ENCODE measurements at places on chromosomes 12 and 14.
A peak's percentile ranks its signal among the peaks of the same experiment; 100 is the strongest.

- no peak for DNase-seq
These were observed 5.0 kb downstream of the NANOGNB start for GRCh38 chr12:7769999-7770398.

DNA sequence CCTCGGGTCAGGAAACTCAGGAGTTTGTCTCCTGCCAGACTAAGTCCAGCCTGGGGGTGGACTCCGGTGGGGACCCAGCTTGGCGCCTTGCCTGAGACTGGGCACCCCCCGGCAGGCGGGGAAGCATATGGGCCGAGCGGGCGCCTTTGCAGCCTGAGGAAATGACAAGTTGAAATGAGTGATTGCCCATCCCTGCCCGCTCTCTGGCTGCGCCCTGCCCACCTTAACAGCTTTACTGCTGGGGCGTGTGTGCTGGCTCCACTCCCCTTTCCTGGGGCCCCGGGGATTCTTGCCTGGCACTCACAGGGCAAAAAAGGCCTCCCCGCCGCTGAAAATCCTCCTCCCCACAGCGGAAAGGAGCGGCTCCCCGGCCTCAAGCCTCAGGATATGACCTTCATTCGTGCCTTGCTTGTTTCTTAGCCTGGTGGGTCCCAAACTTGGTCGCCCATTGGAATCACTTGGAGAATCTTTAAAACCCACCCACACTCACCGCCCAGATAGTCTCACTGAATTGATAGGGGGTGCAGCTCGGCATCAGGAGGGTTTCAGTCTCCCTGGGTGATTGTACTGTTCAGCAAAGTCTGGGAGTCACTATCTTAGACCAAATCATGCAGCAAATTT is 1.5 kb downstream of the RFLNA start:
- no peak for DNase-seq

- DNase-seq, result no peak
These were observed 34.8 kb downstream of the ASCL1 start for GRCh38 chr12:102992297-102992696.

DNA sequence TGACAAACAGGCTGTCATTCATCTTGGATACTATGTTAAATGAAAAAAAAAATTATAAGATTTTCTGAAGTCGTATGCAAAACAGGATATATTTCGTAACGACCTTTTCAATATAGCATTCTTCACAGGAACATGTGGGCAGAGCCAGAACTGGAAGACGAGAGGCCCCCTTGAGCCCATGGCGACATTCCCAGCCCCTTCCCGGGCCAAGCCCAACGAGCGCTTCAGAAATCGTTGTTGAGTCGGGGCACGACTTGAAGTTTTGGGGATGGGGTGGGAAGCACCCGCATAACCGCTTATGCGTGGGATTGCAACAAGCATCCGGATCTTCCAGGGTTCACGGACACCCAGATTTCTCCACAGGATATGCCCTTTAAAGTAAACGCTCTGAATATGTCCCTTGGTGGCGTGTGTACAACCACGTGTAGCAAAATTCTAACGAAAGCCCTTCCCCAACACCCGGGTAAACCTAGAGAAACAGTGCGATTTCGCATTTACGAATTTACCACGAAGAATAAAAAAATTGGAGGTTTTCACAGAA is 736 bp downstream of the C14orf39 start:
- no peak for DNase-seq

DNA sequence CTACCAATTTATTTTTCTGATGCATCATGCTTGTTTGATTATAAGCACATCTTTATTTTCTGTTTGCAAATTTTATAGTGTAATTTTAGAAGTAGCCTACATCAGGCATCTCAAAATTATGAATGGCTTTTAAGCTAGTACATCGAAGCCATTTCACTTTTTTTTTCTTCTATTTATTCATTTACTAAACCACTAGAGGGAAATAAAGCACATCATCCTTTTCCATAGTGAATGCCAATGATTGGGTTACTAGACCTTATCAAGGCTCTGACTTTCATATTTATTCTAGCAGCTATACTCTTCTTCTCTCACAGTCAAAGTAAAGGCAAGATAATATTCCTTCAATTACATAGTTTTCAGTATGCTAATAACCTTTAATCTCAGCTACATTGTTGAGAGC is 736.4 kb upstream of the LRFN5 start:
- no peak for DNase-seq

- no peak for DNase-seq
These were observed 77.3 kb downstream of the HELB start for GRCh38 chr12:66379616-66380015.

DNA sequence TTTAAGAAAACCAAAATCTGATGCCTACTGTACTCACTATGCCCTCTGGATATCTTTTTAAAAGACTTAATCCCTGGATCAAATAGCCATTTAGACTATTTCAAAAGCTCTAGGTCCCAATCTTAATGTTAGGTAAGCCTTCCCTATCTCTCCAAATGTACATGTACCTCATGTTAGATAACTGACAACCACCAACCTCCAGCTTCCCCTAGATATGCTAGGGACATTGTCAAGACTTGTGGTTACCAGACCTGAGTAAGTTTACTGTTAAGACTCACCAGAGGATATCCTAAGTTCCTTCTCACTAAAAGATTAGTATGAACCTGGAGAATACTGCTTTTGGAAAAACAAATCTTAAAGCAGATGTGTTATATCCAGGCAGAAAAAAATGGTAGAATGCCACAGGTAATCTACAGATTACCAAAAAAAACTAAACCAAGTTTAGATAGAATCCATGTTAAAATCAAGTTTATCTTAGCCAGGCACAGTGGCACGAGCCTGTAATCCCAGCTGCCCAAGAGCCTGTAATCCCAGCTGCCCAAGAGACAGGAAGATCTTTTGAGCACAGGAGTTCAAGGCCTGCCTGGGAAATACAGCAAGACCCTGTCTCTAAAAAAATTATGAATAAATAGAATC is 9.7 kb downstream of the NAP1L1 start:
- no peak for DNase-seq

- no peak for DNase-seq
These were observed 266.7 kb upstream of the AMIGO2 start for GRCh38 chr12:47346251-47347019.

DNA sequence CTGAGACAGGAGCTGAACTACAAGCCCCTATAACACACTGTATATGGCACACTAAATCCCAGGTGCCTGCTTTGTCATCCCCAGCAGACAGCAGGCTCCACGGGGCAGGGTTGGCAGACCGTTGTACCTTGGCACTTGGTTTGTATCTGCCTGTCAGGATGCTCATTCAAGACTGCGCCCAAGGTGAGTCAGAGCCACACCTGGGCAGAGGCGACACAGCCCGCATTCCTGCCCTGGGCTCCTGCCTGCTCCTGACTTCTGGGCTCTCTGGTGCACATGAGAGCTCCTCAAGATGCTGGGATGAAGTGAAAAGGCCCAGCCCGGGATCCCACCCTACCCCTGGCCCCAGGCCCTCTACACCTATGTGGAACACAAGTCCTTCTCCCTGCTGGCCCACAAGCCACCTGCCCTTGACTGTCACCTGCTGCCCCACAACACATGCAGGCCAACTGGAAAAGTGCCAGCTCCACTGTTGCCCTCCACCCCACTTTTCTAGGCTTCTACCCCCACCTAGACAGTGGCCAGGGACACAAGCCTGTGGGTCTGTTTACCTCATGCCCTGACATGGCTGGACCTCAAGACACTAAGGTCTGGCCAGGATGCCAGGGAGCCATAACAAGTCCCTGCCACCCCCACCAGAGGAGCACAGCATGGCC is 30.8 kb upstream of the PNMA1 start:
- no peak for DNase-seq

DNA sequence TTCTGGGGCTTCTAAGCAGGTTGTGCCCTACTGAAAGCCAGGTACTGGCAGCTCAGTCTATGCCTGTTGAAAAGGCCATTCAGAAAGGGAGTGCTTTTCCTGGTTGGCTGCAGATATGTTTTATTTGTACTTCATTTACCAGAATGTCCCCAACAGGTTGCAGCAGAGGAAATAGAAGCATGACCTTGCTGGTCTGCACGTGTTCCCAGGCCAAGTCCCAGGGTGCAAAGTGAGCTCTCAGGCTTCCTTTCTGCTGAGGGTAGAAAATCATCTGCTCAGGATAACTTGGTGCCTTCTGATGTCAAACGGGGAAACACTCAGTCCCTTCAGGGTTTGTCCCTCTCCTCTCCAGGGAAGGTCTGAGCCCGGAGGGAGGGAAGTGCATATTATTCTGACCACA is 356.4 kb downstream of the BCL11B start:
- no peak for DNase-seq

- no peak for DNase-seq
These were observed 161.2 kb downstream of the RERGL start for GRCh38 chr12:17928708-17929366.

DNA sequence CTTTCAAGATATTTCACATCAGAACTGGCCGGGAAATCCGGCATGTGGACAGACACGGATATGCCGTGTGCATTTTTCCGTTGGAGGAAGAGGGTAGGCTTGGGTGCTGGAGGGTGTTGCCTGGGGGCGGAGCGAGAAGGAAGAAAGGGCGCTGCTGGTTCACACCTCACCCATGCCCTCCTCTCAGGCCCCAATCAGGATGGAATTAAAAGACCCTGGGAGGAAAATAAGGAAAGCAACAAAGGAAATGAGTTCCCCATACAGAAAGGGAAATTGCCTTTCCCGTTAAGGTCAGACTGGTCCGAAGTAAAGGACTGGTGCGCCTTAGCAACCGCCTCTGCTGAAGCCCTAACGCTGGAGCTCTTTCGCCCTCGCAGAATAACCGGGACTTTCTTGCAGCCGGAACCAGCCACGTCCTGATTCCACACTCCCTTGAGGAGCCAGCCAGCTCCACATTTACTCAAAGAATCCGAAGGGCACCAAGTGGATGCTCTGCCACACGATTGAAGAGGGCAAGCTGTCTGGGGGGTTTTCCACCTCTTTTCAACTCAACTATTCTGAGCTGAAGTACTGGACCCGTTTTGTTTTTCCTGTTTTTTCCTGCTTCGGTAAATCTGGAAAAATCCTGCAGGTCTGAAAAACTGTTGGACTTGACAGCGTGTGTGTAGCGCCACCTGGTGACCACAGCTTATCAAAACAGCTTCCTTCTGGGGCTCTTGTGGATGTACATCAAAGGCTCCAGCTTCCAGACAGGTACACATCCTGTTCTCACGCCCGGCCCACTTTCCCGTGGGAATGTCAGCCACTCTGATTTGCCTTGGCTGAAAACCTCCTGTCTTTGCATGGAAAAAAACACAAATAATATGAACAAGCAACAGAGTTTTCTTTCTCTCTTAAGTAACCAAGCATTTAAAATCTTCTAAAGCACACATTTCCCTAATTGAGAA is 37.6 kb upstream of the BCL2L14 start:
- peak; percentile 71 for DNase-seq

GRCh38 chr14:92340071-92340470 is 17.1 kb downstream of the SLC24A4 start:
- DNase-seq, result no peak

DNA sequence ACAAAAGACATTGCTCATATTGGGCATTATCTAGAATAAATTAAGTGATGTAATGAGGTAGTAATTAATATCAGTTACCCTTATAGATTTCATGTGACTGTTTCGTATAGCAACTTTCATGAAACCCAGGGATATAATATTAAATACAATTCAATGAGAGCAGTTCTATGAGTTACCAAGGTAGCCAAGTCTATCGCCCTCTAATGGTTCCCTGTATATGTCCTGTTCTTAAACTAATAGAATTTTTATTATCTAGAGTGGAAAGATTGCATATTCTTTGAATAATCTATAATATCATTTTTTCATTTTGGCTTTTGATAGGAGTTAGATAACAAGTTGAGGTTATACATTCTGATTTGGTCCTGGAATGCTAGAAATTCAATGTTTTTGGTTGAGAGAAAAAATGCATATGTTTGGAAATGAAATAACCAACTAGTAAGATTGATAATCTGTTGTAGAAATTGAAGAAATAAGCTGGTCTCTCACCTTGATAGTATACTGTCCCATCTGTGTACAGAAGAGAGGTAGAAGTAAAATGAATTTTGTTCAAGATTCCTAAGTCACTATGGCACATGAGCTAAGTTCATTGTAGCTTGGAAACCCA is 59.7 kb downstream of the SCFD1 start:
- no peak for DNase-seq

- DNase-seq, result peak; percentile 40
These were observed 115.4 kb downstream of the KLHL28 start for GRCh38 chr14:44846232-44846824.

DNA sequence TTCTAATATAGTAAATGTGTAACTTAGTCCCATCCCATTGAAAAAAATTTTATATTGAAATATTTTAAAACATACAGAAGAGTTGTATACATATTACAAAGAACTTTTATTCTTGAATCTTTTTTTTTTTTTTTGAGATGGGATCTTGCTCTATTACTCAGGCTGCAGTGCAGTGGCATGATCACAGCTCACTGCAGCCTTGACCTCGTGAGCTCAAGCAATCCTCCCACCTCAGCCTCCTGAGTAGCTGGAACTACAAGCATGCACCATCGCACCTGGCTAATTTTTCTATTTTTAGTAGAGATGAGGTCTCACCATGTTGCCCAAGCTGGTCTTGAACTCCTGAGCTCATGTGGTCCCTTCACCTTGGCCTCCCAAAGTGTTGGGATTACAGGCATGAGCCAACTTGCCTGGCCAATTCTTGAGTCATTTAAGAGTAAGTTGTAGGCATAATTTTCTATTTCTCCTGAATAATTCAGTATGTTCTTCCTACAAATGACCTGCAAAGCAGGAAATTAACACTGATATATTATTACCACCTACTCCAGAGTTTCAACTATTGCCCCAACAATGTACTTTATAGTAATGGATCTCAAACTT is 153.0 kb upstream of the BMP4 start:
- DNase-seq, result no peak

- no peak for DNase-seq
These were observed 1.7 kb downstream of the CCND2 start for GRCh38 chr12:4275016-4275869.

DNA sequence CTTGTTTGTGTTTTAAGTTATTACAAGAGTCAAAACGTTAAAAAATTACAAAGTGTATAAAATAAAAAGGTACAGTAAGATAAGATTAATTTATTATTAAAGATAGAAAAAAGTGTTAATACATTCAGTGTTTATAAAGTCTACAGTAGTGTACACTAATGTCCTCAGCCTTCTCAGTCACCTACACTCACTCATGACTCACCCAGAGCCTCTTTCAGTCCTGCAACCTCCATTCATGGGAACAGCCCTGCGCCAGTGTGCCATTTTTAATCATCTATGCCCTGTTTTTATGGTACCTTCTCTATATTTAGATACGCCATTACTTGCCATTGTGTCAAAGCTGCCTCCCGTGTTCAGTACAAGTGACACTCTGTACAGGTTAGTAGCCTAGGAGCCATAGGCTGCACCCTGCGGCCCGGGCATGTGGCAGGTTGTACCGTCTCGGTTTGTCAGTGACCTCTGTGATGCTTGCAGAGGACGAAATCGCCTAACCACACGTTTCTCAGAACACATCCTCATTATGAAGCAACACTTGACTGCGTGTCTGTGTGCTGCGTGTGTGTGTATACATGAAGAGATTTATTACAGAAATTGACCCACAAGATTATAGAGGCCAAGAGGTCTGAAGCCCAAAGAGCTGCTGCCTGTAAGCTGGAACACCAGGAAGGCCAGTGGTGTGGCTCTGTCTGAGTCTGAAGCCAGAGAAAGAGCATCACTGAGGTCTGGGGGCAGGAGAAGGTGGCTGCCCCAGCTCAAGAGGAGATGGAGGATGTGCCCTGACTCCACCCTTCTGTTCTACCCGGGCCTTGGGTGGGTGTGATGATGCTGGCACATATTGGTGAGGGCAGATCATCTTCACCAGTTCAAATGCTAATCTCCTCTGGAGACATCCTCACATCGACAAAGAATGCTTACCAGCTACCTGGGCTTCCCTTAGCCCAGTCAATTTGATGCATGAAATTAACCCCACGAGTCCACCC is 116.6 kb upstream of the C14orf180 start:
- no peak for DNase-seq
